Anterior cingulate cortex (tissue), 58 donors: ENCODE measurements at places on chromosomes 7 and 10.

- DNase-seq = no peak
Observed at GRCh38 chr10:102507521-102507920, 3.7 kb downstream of the SUFU start.

DNA sequence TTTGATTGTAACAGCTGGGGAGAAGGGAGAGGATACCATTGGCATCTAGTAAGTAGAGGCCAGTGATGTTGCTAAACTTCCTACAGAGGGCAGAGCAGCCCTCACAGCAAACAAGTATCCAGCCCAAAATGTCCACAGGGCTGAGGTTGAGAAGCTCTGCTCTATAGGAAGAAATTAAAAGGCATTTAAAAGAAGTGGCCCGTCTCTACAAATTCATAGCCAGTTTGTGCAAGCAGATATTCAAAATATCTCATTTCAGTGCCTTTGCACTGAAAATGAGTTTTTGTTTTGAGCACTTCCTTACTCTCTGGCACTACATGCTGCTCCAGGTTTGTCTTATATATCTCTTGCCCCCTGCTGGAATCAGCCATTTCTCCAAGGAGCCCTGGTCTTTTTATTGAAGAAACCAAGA is 330.0 kb downstream of the BBS9 start:
- peak; percentile 1 for DNase-seq

DNA sequence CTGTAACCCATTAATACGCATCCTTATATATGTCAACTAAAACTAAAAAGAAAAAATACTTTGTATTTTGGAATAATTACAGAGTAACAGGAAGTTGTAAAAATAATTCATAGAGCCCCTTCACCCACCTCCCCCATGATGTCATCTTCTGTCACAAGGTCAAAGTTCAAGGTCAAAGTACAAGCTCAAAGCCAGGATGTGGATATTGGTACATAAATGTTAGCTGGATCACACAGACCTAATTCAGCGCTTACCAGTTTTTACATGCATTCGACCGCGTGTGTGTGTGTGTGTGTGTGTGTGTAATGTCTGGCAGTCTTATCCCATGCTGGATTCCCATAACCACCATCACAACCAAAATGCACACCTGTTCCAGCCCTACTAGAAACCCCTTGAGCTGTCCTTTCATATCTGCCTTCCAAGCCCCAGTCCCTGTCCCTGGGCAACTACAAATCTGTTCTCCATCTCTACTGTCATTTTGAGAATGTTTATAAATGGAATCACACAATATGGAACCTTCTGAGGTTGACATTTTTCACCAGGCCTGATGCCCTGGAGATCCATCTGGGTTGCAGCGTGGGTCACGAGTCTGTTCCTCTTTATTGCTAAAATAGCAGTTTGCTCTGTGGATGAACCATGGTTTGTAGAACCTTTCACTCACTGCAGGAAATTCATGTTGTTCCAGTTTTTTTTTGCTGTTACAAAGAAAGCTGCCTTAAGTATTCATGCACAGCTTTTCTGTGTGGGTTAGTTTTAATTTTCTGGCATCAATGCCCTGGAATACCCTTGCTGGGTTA is 153.6 kb upstream of the PITRM1 start:
- no peak for DNase-seq

DNA sequence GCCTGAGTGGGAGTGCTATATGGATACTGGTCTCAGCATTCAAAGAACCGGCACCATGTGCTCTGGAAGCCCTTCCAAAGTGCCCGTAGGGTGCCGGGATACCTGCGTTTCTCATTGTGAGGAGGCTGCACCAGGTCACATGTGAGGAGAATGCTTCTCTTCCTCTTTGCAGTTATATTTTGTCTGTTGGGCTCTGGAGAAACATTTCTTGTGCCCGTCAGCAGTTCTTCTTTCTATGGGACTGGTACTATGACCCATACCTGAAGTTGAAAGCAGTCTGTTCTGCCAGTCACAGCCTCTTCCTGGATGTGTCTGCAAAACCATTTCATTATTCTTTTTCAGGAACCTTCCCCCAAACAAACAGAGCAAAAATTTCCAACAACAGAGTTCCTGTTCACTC is 465.0 kb downstream of the SUGCT start:
- DNase-seq = no peak

DNA sequence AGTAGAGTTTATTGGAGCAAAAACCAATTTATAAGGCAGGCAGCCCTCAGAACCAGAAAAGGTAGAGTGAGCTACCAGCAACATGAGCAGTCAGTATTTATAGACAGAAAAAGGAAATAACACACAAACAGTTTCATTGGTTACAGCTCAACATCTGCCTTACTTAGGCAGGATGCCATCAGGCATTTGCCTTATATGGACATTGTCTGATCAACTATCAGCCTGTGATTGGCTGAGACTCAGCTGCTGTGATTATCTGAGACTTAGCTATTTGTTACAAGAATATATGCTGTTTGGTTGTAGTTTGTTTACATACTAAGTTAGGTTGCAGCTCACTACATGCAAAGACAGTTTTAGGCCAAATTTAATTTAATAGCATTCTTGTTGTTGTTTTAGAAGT is 60.4 kb upstream of the CDK1 start:
- DNase-seq = no peak

DNA sequence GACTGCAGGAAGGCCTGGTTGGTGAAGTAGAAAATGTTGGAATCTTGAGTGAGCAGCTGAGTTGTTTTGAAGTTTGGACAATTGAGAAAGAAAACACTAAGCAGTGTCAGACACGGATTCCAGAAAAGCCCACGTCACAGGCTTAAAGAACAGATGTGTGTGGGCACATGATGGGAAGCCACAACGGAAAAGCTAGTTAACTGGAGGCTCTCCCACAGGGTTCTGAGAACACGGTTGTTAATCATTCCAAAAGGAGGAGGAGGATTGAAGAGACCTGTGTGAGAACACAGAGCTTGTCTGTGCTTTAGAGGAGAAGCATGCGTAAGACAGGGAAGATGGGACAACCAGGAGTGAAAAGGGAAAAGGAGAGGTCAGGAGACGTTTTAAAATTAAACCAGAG is 42.6 kb downstream of the SHH start:
- DNase-seq = no peak

DNA sequence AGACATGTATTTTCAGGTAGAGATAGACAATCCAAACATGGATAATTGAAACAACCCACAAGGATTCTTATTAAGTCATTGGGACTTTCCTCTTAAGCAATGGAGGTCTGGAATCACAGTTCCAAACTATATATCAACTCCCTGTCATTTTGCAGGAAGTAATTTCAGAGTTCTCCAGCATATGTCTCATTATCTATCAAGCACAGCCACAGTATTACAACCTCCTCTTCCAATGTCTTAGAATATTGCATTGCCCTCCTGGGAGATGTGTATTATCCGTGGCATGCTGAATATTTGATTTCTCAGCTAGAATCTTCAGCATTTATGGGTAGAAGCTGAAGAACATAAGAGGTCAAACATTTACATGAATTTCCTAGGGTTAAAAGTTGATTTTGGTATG is 1255.8 kb downstream of the SORCS1 start:
- DNase-seq = no peak
